ENCODE measurements at places on chromosomes 7 and 10.

- no peak for DNase-seq
Measured at GRCh38 chr7:128921866-128922440, 11.4 kb upstream of the KCP start.

GRCh38 chr10:310976-311639 lies 175.9 kb downstream of the ZMYND11 start:
- DNase-seq = no peak

GRCh38 chr7:118052336-118052735 lies 131.6 kb upstream of the LSM8 start:
- no peak for DNase-seq

GRCh38 chr10:75269605-75270004 lies 33.8 kb upstream of the COMTD1 start:
- no peak for DNase-seq

- DNase-seq = no peak
Measured at GRCh38 chr10:106708506-106708905, 456.0 kb downstream of the SORCS1 start.

- DNase-seq = no peak
Measured at GRCh38 chr10:78375854-78376785, 342.5 kb downstream of the RPS24 start.

GRCh38 chr7:51303142-51303525 lies 13.5 kb downstream of the COBL start:
- DNase-seq = no peak

GRCh38 chr10:23611308-23612029 lies 172.6 kb downstream of the OTUD1 start:
- DNase-seq = no peak

GRCh38 chr10:50937230-50937907 lies 51.9 kb upstream of the A1CF start:
- DNase-seq = no peak

DNA sequence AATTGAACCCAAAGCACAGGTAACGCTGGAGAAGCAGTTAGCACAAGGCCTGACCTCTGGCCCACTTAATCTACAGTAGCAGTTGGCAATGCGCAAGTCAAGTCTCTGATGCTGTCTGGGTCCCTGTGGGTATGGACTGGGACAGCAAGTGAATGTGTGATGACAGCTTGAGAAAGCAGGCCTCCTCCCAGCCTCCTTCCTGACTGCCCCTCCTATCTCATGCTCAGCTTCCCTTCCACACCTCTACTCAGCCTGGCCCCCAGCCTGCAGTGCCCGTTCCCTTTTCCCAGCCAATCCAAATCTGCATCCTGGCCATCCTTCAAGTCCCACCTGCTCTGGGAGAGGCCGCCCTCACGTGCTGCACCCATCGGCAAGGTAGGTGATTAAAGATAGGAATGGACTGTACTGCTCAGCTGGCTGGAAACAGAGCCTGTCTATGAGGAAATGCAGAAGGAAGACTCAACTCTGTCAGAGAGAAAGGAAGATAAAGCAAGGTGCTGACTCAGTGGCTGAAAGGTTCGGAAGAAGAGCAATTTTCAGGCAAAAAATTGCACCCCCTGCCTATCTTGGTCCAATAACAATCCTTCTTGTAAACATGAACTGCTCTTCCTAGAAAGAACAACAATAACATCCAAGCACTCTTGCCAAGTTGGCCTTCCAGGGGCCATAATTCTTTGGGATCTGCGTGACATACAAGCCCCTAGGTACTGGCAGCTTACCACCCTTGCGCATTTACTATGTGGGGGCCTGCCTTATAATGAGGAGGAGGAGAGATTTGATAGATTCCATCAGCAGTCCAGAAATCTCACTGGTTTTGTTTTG lies 16.6 kb upstream of the FGFR2 start:
- no peak for DNase-seq

All from activated B cell treated with CpG ODN at 0.5 μM for 24 hours (primary cell).